Myometrial cell (primary cell): ENCODE measurements at places on chromosomes 1 and 21. TPM values are rescaled to one million over a fixed set of nuclear protein-coding genes. Genes with fewer than 3 reads are reported as not detected.

MORC3 gene
- total RNA-seq = 13.3 and 20.0 TPM in 2 replicates

RIPK4 gene
- not detected in 2 replicates for total RNA-seq

GNAT2 gene
- under 0.01 and 0.89 TPM in 2 replicates for total RNA-seq

NR5A2 gene
- not detected in 2 replicates for total RNA-seq

CCDC30 gene
- 0.29 and 0.71 TPM in 2 replicates for total RNA-seq

KRTAP19-3 gene
- not detected in 2 replicates for total RNA-seq

C1orf115 gene
- total RNA-seq = 1.1 and 1.7 TPM in 2 replicates

RHOU gene
- 1.4 and 2.3 TPM in 2 replicates for total RNA-seq

CDC42BPA gene
- total RNA-seq = 23.9 and 26.4 TPM in 2 replicates

ADGRB2 gene
- total RNA-seq = 2.5 and 5.2 TPM in 2 replicates

APOBEC4 gene
- total RNA-seq = not detected in 2 replicates

IL22RA1 gene
- 0.18 TPM in 1 of 2 replicates, not detected in the other for total RNA-seq

S100A16 gene
- total RNA-seq = 807 and 927 TPM in 2 replicates

PPM1J gene
- total RNA-seq = 0.86 and 6.9 TPM in 2 replicates

OLFML2B gene
- total RNA-seq = 1.2 and 2.0 TPM in 2 replicates

TPM3 gene
- total RNA-seq = 592 and 711 TPM in 2 replicates

PLA2G2D gene
- not detected in 2 replicates for total RNA-seq

RPTN gene
- not detected in 2 replicates for total RNA-seq

CCDC181 gene
- 0.86 and 1.1 TPM in 2 replicates for total RNA-seq

STIL gene
- 14.7 and 15.2 TPM in 2 replicates for total RNA-seq

PLPPR5 gene
- total RNA-seq = 0.18 TPM in 1 of 2 replicates, not detected in the other

GBP5 gene
- not detected in 2 replicates for total RNA-seq

FCRLA gene
- total RNA-seq = 1.2 and 4.6 TPM in 2 replicates

RGS1 gene
- not detected in 2 replicates for total RNA-seq

SPRR1A gene
- total RNA-seq = not detected in 2 replicates

MYBPHL gene
- not detected in 2 replicates for total RNA-seq

CRYAA gene
- total RNA-seq = not detected in 2 replicates

C1orf94 gene
- total RNA-seq = not detected in 2 replicates

DIPK1A gene
- total RNA-seq = 20.2 and 21.6 TPM in 2 replicates

TMOD4 gene
- total RNA-seq = not detected in 2 replicates

KIAA1614 gene
- total RNA-seq = 7.3 and 8.4 TPM in 2 replicates

OR14A16 gene
- total RNA-seq = not detected in 2 replicates

INKA2 gene
- total RNA-seq = 0.35 and 0.58 TPM in 2 replicates

HCRTR1 gene
- total RNA-seq = not detected in 2 replicates

MECR gene
- total RNA-seq = 25.0 and 42.4 TPM in 2 replicates

RNU5D-1 gene
- not detected in 2 replicates for total RNA-seq

CD1B gene
- not detected in 2 replicates for total RNA-seq

GJA4 gene
- total RNA-seq = not detected in 2 replicates

RNU1-1 gene
- total RNA-seq = not detected in 2 replicates

KIF17 gene
- total RNA-seq = under 0.01 and 1.9 TPM in 2 replicates

GNG12 gene
- 140 and 160 TPM in 2 replicates for total RNA-seq

GPR52 gene
- total RNA-seq = not detected in 2 replicates

PRRX1 gene
- 35.8 and 41.2 TPM in 2 replicates for total RNA-seq

INSRR gene
- not detected in 2 replicates for total RNA-seq

TEX38 gene
- not detected in 2 replicates for total RNA-seq

SAMD13 gene
- 0.58 and 2.5 TPM in 2 replicates for total RNA-seq

NFASC gene
- total RNA-seq = not detected in 2 replicates

KRTAP7-1 gene
- total RNA-seq = not detected in 2 replicates

FTCD gene
- not detected in 2 replicates for total RNA-seq

GNAI3 gene
- 11.2 and 13.1 TPM in 2 replicates for total RNA-seq

BGLAP gene
- total RNA-seq = 3.7 TPM in 1 of 2 replicates, not detected in the other

FAM43B gene
- 0.35 TPM in 1 of 2 replicates, not detected in the other for total RNA-seq
